ENCODE measurements at places on chromosomes 13 and 19.

- no peaks in the 10 kb centered on the region for H3K36me3 ChIP-seq
- H3K4me1 ChIP-seq = peaks cover 3% of the 10 kb centered on the region
- no peak overlapping the region for H3K4me3 ChIP-seq
Observed at GRCh38 chr19:49775742-49776370, 9.1 kb downstream of the AP2A1 start.

- H3K4me3 ChIP-seq = no peak overlapping the region
- no peak overlapping the region for H3K27ac ChIP-seq
- no peak for DNase-seq
- H3K4me1 ChIP-seq = peaks cover 9% of the 10 kb centered on the region
- H3K36me3 ChIP-seq = no peaks in the 10 kb centered on the region
- H3K27me3 ChIP-seq = peaks cover 29% of the 10 kb centered on the region
Observed at GRCh38 chr13:97004096-97004876, 10.0 kb upstream of the OXGR1 start.

GRCh38 chr13:99724633-99725517, 223.6 kb downstream of the TM9SF2 start:
- no peak overlapping the region for H3K4me3 ChIP-seq
- H3K27me3 ChIP-seq = no peaks in the 10 kb centered on the region
- H3K27ac ChIP-seq = peak overlapping the region; percentile 46
- DNase-seq = no peak

- H3K27me3 ChIP-seq = no peaks in the 10 kb centered on the region
- H3K36me3 ChIP-seq = no peaks in the 10 kb centered on the region
- H3K4me1 ChIP-seq = no peaks in the 10 kb centered on the region
- no peak overlapping the region for H3K27ac ChIP-seq
Observed at GRCh38 chr13:64556376-64556775, 2673.8 kb downstream of the PCDH9 start.

DNA sequence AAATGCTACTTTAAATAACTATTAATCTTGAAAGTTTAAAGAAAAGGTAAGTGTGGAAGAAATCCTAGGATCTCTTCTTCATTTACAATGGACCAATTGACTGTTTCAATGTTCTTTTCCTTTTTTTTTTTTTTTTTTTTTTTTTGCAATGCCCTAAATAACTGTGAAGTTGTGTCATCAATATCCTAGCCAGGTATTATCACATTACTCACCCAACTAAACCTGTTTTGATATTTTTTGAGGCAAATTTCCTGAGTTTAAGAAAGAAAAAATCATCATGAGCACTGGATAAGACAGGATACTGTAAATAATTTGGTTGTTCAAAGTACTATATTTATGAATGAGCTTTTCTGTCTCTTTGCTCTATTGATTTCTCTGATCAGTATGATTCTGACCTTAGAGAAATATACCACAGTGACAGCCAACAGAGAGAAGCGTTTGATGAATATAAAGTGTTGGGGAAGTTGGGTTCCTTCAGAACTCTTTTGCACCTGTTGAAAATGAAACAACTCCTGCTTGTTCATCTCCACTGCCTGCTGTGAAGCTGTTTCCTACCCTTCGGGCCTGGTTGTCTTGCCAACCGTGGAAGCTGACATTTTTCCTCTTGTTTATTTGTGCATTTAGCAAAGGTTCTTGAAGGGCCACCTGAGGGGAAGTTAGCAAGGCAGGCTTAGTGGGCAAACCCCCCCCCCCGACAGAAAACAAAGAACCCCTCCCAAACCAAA, 1220.5 kb upstream of the SLC10A2 start:
- H3K4me1 ChIP-seq = peaks cover 5% of the 10 kb centered on the region
- DNase-seq = no peak
- H3K27ac ChIP-seq = peak overlapping the region; percentile 78
- no peaks in the 10 kb centered on the region for H3K36me3 ChIP-seq

DNA sequence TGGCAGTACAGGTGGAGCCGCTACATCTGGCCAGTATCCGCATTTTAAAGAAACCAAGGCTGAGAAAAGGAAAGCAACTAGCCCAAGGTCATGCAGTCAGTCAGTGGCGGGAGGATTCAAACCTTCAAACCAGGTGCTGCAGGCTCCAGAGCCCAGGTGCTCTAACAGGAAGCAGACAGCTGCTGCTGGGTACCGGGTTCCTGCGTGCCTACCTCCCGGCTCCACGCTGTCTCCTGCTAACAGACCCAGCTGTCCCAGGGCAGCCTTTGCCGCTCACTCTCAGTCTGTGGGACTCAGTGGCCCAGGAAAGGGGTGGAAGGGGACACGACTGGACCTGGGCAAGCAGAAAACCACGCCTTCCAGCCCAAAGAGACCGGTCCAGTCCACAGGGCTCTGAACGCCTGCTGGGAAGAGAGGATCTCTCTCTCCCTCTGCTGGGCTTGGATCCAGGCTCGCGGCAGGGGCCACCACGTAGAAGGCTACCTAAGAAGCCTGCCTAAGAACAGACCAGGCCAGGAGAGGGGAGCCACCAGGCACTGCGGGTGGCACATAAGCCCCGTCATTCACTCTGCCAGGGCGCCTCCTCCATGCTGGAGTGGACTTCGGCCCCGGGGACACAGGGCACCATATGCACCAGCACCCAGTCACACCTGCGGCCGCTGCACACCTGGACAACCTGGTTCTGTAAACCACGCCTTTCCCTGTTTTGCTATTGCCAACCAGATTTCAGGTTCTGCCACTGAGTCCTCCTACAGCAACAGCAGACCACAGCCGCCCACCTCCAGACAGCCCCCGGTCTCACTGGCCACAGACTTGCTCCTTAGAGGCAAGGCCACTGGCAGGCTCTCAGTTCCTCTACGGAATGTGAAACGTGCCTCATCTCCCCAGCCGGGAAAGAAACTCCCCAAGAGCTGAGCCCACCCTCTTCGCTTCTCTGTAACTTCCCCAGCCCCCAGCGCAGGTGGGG, 4.6 kb downstream of the DAPK3 start:
- no peak for DNase-seq
- peaks cover 22% of the 10 kb centered on the region for H3K36me3 ChIP-seq
- peaks cover 24% of the 10 kb centered on the region for H3K4me1 ChIP-seq
- H3K4me3 ChIP-seq = no peak overlapping the region

GRCh38 chr13:98267080-98267912, 90.2 kb upstream of the RNF113B start:
- H3K4me3 ChIP-seq = peak overlapping the region; percentile 19
- peak overlapping the region; percentile 91 for H3K27ac ChIP-seq
- H3K36me3 ChIP-seq = peaks cover 8% of the 10 kb centered on the region
- no peak for DNase-seq

DNA sequence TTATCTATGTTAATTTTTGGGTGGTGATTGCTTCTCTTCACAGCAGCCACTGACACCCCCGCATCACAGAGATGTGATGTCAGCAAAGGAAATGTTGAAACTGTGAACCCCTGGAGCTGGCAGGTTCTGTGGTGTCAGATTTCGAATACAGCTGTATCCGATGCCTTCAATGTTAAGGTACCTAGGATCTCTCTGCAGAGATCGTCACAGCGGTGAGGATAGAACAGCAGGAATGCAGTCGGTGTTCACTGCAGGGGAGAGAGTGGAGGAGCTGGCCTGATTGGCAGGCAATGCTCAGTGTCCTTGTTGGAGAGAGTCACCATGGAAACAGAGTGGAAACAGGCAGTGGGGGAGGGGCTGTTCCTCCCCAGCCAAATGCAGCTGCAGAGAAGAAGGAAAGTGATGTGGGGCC, 79.5 kb upstream of the ZNF835 start:
- no peak for DNase-seq
- no peak overlapping the region for H3K27ac ChIP-seq
- no peaks in the 10 kb centered on the region for H3K27me3 ChIP-seq
- H3K36me3 ChIP-seq = peaks cover 7% of the 10 kb centered on the region
- no peak overlapping the region for H3K4me3 ChIP-seq

GRCh38 chr13:25677956-25678355, 306.2 kb downstream of the ATP8A2 start:
- no peaks in the 10 kb centered on the region for H3K36me3 ChIP-seq
- H3K27ac ChIP-seq = no peak overlapping the region
- DNase-seq = no peak
- H3K4me3 ChIP-seq = no peak overlapping the region
- H3K4me1 ChIP-seq = peaks cover 2% of the 10 kb centered on the region

DNA sequence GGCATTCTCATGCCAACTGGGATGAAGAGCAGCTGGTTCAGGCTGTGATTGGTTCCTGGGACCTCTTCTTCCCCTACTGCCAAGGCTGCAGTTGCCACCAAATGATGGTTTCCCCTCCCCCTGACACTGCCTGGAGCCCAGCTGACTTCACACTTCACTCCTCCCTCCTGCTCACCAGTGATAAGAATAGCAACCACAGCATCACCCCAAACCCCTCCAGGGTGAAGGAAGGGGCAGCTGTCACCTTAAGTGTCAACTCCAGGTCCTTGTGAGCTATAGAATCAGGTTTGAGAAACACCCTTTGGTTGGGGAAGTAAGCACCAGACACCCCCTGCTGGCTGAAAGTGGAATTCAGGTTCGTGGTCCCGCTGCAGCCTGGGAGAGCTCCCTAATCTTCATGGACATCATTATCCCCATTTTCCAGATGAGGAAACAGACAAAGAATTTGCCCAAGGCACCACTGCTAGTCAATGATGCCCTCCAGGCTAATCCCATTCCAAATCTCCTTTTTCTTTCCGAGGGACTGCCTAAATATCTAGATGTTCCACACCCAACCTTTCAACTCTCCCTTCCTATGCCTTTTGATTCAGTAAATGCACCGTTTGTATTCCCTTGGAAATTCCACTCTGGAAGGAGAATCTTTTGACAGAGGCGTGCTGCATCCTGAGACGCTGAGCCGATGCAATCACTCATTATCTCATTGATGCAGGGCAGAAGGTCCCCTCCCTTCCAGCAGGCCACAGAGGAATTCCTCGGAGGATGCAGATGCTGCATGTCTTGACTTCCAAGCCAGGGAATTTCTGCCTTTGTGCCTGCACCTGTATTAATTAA, 50.6 kb upstream of the UQCRFS1 start:
- peaks cover 21% of the 10 kb centered on the region for H3K27me3 ChIP-seq
- no peaks in the 10 kb centered on the region for H3K36me3 ChIP-seq
- peak; percentile 46 for DNase-seq
- H3K4me3 ChIP-seq = no peak overlapping the region
- peaks cover 2% of the 10 kb centered on the region for H3K4me1 ChIP-seq

DNA sequence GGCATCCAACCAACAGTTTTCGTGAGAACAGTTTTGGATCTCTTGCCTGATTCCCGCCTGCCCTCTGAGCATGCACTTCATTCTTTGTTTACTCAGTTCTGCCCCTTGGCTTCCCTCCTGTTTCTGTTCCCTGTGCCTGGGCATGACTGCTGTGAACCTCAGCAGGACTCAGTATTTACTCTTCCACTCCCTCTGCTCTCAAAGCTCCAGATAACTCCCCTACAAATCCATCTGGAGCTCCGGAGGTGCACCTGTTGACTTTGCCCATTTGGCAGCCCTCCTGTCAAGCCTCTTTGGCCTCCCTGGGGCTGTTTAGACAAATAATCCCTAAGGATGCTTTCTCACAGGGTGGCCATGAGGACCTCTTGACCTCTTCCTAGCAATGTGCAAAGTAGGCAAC, 34.2 kb upstream of the ARGLU1 start:
- DNase-seq = no peak
- no peak overlapping the region for H3K27ac ChIP-seq
- H3K4me3 ChIP-seq = no peak overlapping the region
- peaks cover 5% of the 10 kb centered on the region for H3K27me3 ChIP-seq
- H3K36me3 ChIP-seq = no peaks in the 10 kb centered on the region
- peaks cover 4% of the 10 kb centered on the region for H3K4me1 ChIP-seq
